ENCODE measurements at places on chromosomes 11 and 22. TPM values are rescaled to one million over a fixed set of nuclear protein-coding genes. Genes with fewer than 3 reads are reported as not detected.

BTG4 gene
- 1.5 TPM for total RNA-seq

ALDH3B1 gene
- total RNA-seq, result 165 TPM

VPREB1 gene
- not detected for total RNA-seq

MMP12 gene
- total RNA-seq, result 0.34 TPM

C11orf97 gene
- 6.3 TPM for total RNA-seq

MUC6 gene
- not detected for total RNA-seq

DDT gene
- 130 TPM for total RNA-seq

- no peaks in the 10 kb centered on the region for H3K27me3 ChIP-seq
- no peak overlapping the region for H3K4me3 ChIP-seq
- H3K36me3 ChIP-seq, result no peaks in the 10 kb centered on the region
- H3K27ac ChIP-seq, result no peak overlapping the region
- peak; percentile 87 for DNase-seq
Measured at GRCh38 chr22:28547132-28547842, 132.4 kb downstream of the TTC28 start.

GRCh38 chr22:19232623-19233022, 54.1 kb upstream of the SLC25A1 start:
- peaks cover 3% of the 10 kb centered on the region for H3K36me3 ChIP-seq
- no peak overlapping the region for H3K27ac ChIP-seq
- no peak overlapping the region for H3K4me3 ChIP-seq
- H3K27me3 ChIP-seq, result no peaks in the 10 kb centered on the region
- H3K4me1 ChIP-seq, result no peaks in the 10 kb centered on the region

- DNase-seq, result no peak
- H3K27me3 ChIP-seq, result no peaks in the 10 kb centered on the region
- H3K4me1 ChIP-seq, result no peaks in the 10 kb centered on the region
- no peaks in the 10 kb centered on the region for H3K36me3 ChIP-seq
- no peak overlapping the region for H3K4me3 ChIP-seq
Measured at GRCh38 chr11:40203606-40204005, 1255.8 kb downstream of the LRRC4C start.

GRCh38 chr22:43892183-43892894, 526 bp upstream of the PNPLA5 start:
- no peak for DNase-seq
- no peaks in the 10 kb centered on the region for H3K27me3 ChIP-seq
- H3K4me3 ChIP-seq, result no peak overlapping the region
- no peak overlapping the region for H3K27ac ChIP-seq
- H3K36me3 ChIP-seq, result no peaks in the 10 kb centered on the region

DNA sequence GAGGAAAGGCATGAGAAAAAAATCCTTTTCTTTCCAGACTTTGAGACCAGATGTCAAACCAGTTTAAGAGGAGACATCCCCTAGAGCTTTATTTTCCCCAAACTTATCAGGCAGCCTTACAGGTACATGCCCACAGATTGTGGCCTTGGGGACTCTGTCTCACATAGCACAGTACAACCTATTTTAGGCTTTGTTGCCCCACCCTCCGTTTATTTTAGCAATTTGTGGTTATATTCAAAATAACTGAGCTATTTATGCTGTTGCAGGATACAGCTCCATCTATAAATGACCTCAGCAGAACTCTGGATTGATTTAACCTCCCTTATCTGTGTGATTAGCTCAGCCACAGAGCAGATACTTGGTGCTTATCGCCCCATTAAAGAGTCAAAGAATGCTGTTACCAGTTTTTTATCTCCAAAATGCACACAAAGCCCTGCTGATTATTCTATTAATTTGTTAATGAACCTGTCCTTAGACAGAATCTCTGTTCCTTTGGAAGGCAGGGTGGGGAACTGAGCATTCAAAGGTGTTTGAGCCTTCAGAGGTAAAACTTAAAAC, 525.2 kb downstream of the OPCML start:
- H3K27me3 ChIP-seq, result no peaks in the 10 kb centered on the region
- H3K36me3 ChIP-seq, result no peaks in the 10 kb centered on the region
- no peak overlapping the region for H3K27ac ChIP-seq
- no peaks in the 10 kb centered on the region for H3K4me1 ChIP-seq
- DNase-seq, result no peak

GRCh38 chr11:84580428-84580827, 1046.7 kb downstream of the DLG2 start:
- no peaks in the 10 kb centered on the region for H3K36me3 ChIP-seq
- no peak overlapping the region for H3K4me3 ChIP-seq

DNA sequence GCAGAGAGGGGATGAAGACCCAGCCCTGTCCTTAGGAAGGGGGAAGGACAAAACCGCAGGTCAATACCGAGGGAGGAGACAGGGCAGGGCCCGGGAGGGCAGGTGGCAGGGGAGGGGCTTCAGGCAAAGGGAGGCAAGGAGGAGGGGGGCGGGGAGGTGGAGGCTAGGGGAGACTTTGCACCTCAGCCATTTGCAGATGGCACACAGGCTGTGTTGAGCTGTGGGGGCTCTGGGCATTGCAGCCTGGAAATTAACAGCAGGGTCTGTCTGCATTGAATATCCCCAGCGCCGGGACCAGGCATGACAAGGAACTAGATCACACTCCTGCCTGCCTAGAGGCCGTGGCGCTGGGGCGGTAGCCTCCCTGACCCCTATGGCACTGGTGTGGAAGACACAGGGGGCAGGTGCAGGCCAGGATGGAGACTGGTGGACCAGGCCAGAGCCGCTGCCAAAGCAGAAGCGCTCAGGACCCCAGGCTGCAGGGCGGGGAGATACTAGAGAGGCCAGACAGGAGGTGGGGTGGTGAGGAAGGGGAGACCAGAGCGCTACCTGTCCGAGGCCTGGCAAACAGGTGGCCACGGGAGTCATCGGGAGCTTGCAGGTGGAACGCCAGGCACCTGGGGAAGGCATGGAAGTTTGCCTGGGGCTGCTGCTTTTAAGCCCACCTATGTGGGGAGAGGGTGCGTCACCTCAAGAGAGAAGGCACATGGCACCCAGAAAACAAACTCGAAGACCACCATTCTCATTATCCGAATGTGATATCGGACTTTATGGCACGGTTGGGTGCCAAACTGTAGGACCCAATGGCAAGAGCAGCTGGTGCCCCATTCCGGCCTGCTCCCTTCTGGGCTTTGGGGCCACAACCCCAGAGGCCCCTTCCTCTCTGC, 11.5 kb downstream of the CBX6 start:
- H3K36me3 ChIP-seq, result peaks cover 1% of the 10 kb centered on the region
- peaks cover 8% of the 10 kb centered on the region for H3K4me1 ChIP-seq
- H3K27ac ChIP-seq, result no peak overlapping the region
- no peaks in the 10 kb centered on the region for H3K27me3 ChIP-seq
- DNase-seq, result no peak
- H3K4me3 ChIP-seq, result no peak overlapping the region

DNA sequence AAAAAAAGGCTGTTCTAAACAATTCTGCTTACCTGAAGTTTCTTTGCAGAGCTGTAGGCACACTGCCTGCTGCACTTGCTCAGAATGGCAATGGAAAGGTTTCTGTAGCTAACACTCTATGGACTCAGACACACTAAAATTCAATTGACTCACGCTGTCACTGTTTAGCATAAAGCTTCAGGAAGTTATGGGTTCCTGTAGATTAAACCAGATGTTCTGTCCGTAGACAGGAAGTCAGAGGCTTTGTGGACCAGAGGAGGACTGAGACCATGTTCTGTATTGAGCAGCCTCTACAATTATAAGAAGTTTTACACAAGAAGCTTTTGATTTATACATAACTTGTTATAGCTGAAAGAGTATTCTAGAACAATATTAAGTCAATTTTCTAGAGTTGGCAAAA, 70.4 kb downstream of the GLYATL1 start:
- peak; percentile 24 for DNase-seq
- no peak overlapping the region for H3K4me3 ChIP-seq
- no peaks in the 10 kb centered on the region for H3K4me1 ChIP-seq
- no peaks in the 10 kb centered on the region for H3K27me3 ChIP-seq
- H3K36me3 ChIP-seq, result no peaks in the 10 kb centered on the region

DNA sequence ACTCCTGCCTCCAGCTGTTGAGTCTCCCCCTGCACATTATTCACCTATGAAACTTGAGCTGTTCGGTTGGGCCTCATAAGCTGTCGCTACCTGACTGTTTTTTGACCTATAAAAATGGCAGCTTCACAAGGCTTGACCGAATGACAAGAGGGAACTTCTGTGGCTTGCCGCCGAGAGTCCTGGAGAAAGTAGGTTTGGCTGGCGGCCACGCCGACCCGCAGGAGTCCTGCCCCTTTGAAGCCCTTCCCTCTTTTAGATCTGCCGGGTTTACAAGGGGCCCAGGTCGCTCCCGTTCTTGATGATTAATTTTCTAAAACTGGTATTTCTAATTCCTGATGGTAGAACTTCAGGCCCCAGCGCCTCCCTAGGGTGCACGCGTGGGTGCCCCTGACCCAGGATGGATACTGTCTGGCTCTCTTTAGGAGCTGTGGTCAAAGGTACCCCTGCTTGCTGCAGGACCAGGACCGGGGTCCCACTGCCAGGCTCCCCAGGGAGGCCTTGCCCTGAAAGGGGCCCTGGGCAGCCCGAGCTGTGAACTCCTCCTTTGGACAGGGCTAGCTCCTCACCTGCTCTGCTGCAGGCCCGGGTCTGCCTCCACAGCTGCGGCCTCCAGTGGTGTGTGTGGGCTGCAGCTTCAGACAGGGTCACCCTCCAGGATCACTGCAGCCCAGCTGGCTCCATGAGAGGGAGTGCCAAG, 171.8 kb downstream of the CTTN start:
- no peaks in the 10 kb centered on the region for H3K36me3 ChIP-seq

DNA sequence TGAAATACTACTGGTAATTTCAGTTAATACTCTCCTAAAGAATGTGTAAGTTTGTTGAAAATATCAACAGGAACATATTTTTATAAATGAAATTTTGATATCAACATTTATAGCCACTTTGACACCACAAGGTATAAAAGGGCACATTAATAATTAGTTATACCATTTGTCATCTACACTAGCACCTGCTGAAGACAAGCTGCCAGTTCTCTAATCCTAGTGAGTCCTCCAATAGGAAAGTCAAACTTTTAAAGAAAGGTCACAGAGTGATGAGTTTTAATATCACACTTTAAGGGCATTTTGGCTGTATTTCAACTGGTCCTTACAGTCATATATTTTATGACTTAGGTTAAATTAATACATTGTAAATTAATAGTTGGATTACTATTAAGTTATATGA, 52.3 kb downstream of the APOL5 start:
- peaks cover 6% of the 10 kb centered on the region for H3K36me3 ChIP-seq
- no peaks in the 10 kb centered on the region for H3K4me1 ChIP-seq
- H3K27me3 ChIP-seq, result no peaks in the 10 kb centered on the region
- no peak overlapping the region for H3K27ac ChIP-seq
- H3K4me3 ChIP-seq, result no peak overlapping the region

DNA sequence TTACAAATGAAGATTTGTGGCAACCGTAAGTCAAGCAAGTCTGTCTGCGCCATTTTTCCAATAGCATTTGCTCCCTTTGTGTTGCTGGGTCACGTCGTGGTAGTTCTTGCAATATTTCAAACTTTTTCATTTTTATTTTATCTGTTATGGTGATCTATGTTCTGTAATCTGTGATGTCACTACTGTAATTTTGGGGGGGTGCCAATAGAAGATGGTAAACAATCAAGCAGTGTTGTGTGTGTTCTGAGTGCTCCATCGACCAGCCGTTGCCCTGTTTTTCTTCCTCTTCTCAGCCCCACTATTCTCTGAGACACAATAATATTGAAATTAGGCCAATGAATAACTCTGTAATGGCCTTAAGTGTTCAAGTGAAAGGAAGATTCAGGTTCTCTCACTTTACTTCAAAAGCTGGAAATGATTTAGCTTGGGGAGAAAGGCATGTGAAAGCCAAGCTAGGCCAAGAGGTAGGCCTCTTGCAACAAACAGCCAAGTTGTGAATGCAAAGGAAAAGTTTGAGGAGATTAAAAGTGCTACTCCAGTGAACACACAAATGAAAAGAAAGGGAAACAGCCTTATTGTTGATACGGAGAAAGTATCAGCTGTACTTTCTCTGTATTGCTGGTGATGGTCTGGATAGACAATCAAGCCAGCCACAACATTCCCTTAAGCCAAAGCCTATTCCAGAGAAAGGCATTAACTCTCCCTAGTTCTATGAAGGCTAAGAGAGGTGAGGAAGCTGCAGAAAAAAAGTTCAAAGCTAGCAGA, 7.5 kb downstream of the ZC3H12C start:
- no peaks in the 10 kb centered on the region for H3K4me1 ChIP-seq
- H3K4me3 ChIP-seq, result no peak overlapping the region

DNA sequence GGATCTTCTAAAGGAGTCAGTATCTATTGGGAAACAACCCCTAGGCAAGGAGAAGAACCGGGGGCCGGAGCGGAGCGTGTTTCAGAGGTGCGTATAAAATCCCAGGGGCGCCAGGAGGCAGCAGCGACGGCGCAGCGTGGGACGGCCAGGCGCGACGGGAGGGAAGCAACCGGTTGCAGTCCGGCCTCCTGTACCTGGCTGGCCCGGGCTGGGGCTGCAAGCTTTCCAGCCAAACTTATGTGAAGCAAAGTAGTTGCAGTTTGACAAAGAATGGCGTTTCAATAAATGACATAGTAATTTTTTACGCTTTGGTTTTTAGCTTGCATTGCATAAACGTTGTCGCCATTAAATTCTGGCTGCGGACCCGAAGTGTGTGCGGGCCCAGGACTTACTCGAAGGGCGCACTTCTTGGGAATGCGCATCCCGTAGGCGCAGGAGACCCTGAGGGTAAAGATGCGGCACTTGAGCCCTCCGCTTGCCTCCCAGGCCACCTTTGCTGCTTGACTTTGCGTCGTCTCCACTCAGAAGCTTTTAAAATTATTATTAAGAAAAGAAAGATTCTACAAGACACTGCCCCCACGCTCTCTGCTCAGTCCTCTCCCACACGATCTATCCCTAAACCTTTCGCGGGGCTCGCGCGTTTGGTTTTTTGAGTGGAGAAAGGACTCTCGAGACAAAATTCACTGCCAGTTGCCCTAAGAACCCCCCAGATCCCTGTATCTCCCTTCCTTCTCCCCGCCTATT, 1.6 kb upstream of the WT1 start:
- DNase-seq, result peak; percentile 19
- H3K27ac ChIP-seq, result peak overlapping the region; percentile 17
- no peaks in the 10 kb centered on the region for H3K36me3 ChIP-seq
- H3K27me3 ChIP-seq, result peaks cover 39% of the 10 kb centered on the region
- H3K4me1 ChIP-seq, result peaks cover 14% of the 10 kb centered on the region

DNA sequence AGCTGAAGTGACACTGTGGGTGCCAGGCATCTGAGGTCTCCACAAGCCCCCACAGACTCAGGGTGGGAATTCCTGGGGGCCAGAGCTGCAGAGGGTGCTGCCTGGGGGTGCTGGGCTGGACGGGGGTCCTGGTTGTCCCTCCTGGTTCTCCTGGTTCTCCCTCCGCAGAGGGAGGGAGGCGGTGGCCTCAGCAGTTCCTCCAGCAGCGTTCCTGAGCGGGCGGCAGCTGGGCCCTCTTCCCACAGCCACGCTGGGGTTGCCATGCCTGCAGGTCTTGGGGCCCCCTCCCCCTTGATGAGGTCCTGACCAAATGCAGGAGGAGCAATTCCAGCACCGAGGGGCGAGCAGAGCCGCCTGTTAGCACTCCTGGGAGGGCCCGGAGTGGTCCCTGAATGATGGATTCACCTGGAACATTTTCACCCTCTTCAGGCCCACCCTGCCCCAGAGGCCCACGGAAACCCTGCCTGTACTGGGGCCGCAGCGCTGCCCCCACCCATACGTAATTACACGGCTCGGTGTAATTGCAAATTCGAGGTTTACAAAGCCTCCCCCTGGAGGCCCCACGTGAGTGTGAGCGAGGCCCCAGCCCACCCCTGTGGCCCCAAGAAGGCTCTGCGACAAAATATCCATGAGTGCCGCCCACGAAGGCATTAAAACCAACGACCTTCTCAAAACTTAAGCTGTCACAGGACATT, 635 bp downstream of the C11orf21 start:
- H3K36me3 ChIP-seq, result no peaks in the 10 kb centered on the region
- H3K4me1 ChIP-seq, result peaks cover 33% of the 10 kb centered on the region
- no peak for DNase-seq
